ENCODE measurements at places on chromosomes 3 and 15. TPM values are rescaled to one million over a fixed set of nuclear protein-coding genes. Genes with fewer than 3 reads are reported as not detected.

SNX22 gene
- polyA plus RNA-seq = 1.1 TPM

GOLGA8T gene
- not detected for polyA plus RNA-seq

CYP11A1 gene
- 1.6 TPM for polyA plus RNA-seq

GABRR3 gene
- polyA plus RNA-seq = not detected

LIPC gene
- polyA plus RNA-seq = 11.8 TPM

NMNAT3 gene
- 10.6 TPM for polyA plus RNA-seq

TJP1 gene
- polyA plus RNA-seq = 167 TPM

WDR53 gene
- 20.3 TPM for polyA plus RNA-seq

ACKR4 gene
- 1.7 TPM for polyA plus RNA-seq

CLSTN2 gene
- 1.9 TPM for polyA plus RNA-seq

IQCF5 gene
- not detected for polyA plus RNA-seq

ANKUB1 gene
- not detected for polyA plus RNA-seq

UBAP1L gene
- 2.2 TPM for polyA plus RNA-seq

SLC9C1 gene
- 0.80 TPM for polyA plus RNA-seq

DNA sequence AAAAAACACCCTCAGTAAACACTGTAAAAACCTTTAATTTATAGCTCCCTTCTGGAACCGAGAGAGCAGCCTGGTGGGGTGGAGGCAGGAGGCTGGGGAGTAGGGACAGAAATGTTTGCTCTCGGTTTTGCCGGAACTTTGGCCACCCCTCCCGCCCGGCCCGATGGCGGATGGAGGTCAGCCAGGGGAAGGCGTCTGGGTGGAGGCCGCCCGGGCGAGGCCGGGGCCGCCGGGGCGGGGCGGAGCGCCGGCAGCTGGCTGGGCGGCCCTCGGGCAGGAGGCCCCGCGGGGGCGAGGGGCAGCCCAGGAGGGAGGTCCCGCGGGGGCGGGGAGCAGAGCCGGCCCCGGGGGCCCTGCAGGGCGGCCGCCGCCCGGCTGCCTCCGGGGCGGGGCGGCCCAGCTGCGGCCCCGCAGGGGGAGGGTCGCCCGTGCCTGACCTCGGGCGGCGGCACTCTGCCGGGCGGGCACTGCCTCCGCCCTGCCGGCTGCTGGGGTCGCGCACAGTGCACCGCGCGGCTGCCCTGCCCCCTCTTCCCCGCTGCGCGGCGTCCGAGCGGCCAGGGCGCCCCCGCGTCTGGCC is 829 bp upstream of the SKIL start:
- DNase-seq = no peak

DNA sequence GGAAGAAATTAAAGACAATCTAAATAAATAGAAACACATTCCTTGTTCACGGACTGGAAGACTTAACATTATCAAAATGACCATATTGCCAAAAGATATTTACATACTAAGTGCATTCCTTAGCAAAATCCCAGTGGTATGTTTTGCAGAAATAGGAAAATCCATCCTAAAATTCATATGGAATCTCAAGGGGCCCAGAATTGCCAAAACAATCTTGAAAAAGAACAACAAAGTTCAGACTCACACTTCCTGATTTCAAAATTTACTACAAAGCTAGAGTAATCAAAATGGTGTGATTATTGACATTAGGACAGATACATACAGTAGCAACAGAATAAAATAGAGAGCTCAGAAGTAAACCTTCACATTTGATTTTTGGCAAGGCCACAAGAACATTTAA is 515.5 kb downstream of the OCA2 start:
- no peak for DNase-seq

- DNase-seq = no peak
Measured at GRCh38 chr3:175226444-175226843, 367.3 kb downstream of the NAALADL2 start.

DNA sequence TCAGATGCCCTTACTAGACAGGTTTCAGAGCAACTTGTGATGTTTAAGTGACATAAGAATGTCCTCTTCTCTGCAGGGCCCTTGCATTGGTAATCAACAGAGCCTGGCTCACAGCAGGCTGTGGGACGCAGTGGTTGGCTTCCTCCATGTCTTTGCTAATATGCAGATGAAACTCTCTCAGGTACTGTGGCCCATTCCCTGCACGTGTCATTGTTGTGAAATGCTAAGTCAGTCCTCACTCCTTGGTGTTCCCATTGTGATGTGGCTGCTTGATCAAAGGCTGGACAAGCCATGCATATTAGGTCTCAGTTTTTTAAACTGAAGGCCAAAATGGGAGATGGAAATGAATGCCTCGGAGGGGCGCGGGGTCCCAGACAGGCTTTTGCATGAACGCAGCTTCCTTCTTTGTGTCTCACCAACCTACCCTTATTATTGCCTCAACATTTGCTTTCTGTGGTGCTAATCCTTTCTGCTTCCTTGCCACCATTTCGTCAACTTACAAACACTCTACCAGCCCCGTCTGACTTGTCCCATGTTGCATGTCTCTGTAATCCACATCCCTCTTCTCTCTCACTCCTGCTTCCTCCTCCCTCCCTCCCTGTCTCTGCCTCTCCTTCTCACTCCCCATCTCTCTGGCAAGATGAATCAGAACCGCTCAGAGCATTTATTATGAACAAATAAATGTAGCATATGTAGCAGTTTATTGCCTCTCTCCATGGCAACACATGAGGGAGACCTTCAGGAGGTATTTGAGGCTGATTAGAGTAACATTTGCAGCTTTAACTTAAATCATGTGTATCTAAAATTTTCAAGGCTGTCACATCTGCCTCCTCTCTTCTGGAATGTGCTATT is 133.2 kb upstream of the CHRM5 start:
- no peak for DNase-seq

DNA sequence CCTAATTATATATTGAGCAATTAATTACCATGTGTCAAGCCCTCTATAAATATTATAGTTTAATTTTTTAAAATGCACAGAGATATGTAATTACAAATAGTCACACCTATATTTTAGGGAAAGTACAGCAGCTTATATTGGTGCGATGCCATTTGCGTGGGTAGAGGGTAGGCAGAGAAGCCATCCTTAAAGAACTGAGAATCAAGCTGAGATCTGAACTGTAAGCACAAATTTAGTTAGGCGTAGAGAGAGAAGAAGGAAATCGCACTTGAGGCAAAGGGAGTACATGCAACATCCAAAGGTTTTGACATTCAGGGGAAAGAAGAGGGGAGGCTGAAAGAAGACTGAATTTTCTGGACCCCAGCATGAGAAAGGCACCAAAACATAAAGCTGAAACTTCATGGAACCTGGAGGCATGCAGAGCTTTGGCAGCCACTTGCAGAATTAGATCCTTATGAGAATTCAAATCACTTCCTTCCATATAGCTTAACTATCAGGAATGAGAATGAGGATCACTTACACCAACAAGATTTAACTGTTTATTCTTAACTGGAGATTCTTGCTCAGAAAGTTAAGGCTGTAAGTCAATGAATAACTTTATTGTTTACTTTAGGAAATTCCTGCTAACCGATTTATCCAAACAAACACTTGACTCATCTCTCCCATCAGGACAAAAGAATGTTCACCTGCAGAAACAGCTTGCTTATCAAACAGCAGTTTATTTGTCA is 114.3 kb downstream of the TGFBR2 start:
- DNase-seq = no peak

- DNase-seq = no peak
Measured at GRCh38 chr3:122458992-122459391, 43.1 kb upstream of the WDR5B start.

DNA sequence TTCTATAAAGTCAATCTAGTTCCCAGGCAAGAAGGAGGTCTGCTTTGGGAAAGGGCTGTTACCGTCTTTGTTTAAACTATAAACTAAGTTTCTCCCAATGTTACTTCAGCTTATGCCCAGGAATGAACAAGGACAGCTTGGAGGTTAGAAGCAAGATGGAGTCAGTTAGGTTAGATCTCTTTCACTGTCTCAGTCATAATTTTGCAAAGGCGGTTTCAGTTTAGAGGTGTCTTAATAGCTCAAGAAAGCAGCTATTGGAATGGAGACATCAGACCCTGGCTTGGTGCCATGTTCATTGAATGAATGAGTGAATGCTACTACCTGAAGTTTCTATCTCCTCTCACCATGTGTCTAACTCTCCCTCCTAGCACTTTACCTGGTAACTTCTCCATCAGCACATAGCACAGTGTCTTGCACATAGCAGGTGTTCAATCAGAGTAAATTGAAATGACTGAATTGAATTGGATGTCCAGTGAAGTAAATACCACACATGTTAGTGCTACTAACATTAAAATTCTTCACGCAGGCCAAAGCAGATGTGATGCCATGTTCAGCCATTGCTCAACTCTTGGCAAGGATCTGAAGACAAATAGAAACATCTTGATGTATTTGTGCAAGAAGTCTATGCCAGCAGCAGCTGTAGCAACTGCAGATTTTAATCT is 28.2 kb downstream of the CLEC3B start:
- no peak for DNase-seq

- DNase-seq = no peak
Measured at GRCh38 chr3:113222451-113223086, 11.2 kb downstream of the BOC start.

- DNase-seq = no peak
Measured at GRCh38 chr3:32383136-32383711, 8.4 kb upstream of the CMTM7 start.

DNA sequence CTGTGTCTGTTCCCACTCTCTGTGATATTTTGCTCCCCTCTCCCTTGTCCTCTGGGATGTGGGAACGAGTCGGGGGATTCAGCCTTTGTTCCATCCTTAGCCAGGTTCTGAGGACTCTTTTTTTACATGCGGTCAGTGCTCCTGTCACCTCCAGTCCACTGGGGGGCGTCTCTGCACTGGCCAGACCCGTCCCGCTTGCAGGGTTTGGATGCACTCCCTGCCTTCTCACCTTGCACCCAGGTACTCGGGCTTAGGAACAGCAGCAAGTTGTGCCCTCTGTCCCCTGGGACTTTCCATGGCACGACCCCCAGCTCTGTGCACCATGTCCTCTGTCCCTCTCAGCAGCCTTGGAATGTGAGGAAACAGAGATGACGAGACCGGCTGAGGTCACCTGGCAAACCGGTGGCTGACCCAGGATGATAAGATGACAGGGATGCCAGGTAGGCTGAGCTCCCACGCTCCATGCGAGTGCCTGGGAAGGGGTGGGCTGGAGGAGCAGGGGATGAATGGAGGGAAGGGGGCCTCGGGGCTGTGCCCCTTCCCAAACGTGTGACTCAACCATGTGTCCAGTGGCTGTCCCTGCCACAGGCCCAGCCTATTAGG is 27.3 kb upstream of the FGD5 start:
- DNase-seq = no peak

DNA sequence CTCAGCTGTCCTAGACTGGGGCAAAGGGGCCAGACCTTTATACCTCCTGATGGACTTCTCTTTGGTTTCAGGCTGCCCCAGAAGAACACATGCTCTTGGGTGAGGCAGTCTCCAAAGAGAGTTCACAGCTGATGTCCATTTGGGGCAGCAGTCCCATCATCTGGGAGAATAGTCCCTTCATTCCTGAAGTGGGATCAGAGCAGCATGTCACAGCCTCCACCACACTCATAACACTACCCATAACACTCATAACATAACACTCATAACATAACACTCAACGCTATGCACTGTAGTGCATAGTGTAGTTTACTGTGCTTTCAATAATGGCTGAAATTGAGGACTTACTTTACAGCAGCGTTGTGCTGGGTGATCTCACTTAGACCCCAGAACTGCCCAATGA is 36.7 kb upstream of the PLCL2 start:
- no peak for DNase-seq

DNA sequence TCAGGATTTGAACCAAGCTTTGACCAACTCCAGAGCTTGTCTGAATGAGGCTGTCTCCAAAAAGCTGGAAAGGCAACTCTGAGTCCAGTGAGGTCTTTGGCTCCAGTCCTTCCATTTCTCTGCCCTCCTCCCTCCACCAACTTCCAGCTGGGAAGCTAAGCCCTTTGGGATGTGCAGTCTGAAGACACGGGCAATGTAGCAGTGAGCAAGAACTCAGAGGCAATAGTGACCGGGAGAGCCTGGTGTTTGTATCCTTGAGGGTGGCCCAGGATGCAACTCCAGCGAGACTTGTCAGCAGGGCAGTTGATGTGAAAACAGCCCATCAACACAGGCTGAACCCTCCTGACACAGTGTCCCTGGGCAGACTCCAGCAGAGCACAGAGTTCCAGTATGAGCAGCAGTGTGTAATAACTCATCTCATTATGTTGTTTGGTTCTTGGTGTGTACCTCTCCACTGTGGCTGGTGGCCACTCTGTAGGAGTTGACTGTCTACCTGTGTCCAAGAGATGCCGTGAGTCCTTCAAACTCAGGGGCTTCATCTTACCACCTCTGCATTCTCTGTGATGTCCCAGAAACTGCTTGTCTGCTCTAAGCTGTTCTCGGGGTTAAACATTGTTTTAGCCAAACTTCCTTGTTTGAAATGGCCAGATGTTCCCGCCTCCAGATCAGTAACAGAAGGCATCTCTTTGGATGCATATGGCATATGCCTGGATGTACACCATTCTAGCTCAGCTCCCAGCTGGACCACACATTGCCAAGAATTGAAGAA is 6.6 kb downstream of the CDCP1 start:
- no peak for DNase-seq

DNA sequence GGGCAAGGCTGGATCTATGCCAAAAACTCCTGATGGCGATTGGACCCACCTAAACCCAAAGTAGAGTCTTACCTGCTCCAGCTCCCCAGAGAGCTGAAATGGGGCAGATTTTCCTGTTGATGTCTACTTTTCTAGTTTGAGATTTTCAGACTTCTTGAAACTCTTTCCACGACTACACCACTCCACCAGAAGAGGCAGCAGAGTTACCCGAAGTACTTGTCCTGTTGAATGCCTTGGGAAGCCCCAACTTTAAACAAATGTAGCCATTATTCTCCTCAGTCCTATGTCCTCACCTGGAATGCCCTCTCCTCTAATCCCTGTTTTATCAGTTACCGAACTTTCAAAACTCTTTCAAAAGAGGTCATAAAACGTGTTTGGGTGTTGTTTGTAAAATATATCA is 843.8 kb downstream of the VGLL3 start:
- no peak for DNase-seq

GRCh38 chr3:186679151-186679550 is 13.3 kb downstream of the HRG start:
- no peak for DNase-seq

DNA sequence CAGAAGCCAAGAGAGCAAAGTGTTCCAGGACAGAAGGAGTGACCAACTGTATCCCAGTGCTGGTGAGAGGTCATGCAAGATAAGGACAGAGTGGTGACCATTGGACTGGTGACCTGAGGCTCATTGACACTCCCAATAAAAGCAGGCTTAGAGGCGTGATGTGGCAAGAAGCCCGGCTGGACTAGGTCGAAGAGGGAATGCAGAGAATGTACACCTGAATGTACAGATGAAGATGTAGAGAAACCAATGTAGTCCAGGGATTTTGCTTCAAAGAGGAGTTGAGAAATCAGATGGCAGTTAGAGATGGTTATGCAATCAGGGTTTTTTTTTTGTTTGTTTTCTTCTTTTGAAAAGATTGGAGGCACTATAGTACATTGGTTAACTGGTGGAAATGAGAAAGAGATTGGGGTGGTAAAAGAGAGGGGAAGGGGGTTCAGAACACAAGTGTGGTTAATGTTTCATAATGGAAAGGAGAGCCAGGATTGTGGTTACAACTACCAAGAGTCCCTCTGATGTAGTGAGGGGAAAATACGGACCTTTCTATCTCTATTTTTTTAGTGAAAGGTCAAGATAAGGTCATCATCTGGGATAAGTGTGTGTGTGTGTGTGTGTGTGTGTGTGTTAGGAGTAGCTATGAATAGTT is 23.3 kb downstream of the ST3GAL6 start:
- DNase-seq = no peak

- DNase-seq = no peak
Measured at GRCh38 chr3:121155028-121155427, 247.0 kb downstream of the STXBP5L start.

All from right renal cortex interstitium (tissue), 3 donors.